ENCODE measurements at places on chromosomes 2 and 18. TPM values are rescaled to one million over a fixed set of nuclear protein-coding genes. Genes with fewer than 3 reads are reported as not detected.

GRCh38 chr2:206716623-206717022, 1.6 kb downstream of the DYTN start:
- DNase-seq: no peak
- no peaks in the 10 kb centered on the region for H3K36me3 ChIP-seq
- no peaks in the 10 kb centered on the region for H3K4me1 ChIP-seq

- H3K36me3 ChIP-seq: no peaks in the 10 kb centered on the region
- no peak for DNase-seq
- no peaks in the 10 kb centered on the region for H3K4me1 ChIP-seq
- no peak overlapping the region for H3K27ac ChIP-seq
- H3K27me3 ChIP-seq: no peaks in the 10 kb centered on the region
These were observed 337.1 kb upstream of the MAP2 start for GRCh38 chr2:209086761-209087160.

DNA sequence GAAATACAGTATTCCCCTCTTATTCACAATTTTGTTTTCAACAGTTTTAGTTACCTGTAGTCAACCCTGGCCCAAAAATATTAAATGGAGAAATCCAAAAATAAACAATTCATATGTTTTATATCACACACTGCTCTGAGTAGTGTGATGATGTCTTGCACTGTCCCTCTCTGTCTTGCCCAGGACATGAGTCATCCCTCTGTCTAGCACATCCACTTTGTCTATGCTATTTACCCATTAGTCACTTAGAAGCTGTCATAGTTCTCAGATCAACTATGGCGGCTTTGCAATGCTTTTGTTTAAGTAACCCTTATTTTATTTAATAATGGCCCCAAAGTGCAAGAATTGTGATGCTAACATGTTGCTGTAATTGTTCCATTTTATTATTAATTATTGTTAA, 380.6 kb upstream of the REG3G start:
- DNase-seq: no peak
- no peaks in the 10 kb centered on the region for H3K4me1 ChIP-seq

DNA sequence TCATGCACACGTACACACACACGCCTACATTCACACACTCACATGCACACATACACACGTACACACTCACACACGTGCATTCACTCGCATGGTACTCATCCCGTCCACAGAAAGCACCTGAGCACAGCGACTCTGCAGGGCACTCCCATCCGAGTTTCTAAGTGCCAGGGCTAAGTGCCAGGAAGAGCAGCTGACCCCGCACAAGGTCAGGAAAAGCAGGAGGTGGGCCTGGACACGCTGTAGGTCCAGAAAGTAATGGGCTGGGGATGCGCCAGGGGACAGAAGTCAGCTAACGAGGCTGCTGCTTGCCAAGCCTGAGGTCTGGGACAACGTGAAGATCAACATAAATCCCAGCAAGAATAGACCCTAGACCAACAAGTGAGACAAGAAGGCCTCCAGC, 15.8 kb downstream of the ADI1 start:
- peaks cover 2% of the 10 kb centered on the region for H3K36me3 ChIP-seq
- no peaks in the 10 kb centered on the region for H3K4me1 ChIP-seq
- no peak for DNase-seq
- no peaks in the 10 kb centered on the region for H3K27me3 ChIP-seq
- H3K4me3 ChIP-seq: no peak overlapping the region
- no peak overlapping the region for H3K27ac ChIP-seq

RNU2-63P gene
- total RNA-seq: 19.4 TPM

MAP3K20 gene
- total RNA-seq: 41.5 TPM
